ENCODE measurements at places on chromosomes 7 and 10.

DNA sequence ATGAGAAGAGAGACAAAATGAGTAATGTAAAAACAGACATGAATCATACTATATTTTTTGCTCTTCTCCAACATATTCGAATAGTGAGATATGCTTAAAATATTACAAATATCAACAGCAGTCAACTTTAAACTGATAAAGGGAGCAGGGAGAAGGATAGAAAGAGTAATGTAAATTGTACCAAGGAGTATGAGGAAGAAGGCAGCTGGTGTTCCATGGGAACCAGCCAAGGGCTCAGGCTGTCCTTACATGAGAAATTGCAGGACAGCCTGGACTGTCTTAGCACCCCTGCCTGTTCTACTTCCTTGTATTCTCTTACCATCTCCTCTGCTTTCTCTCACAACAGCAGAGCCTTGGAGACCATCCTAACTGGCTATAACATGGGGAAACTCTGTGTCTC, 128.7 kb downstream of the TSPAN12 start:
- no peak for DNase-seq

- no peak for DNase-seq
Measured at GRCh38 chr7:34652809-34653208, 5.2 kb upstream of the NPSR1 start.

DNA sequence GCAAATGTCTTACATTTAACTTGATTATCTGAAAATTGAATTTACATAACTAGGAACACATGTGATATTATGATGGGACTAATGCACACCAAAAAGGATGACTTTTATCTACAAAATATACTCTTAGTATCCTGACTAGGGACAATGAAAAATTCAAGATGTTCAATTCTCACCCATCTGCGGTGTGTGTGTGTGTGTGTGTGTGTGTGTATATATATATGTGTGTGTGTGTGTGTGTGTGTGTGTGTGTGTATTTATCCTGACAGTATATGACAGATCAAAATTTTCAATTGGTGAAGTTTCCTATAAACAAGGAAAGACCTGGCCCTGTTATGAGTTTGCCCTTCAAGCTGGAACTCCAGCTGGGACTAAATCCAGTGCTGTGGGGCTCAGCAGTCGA, 40.3 kb upstream of the MET start:
- DNase-seq, result no peak

DNA sequence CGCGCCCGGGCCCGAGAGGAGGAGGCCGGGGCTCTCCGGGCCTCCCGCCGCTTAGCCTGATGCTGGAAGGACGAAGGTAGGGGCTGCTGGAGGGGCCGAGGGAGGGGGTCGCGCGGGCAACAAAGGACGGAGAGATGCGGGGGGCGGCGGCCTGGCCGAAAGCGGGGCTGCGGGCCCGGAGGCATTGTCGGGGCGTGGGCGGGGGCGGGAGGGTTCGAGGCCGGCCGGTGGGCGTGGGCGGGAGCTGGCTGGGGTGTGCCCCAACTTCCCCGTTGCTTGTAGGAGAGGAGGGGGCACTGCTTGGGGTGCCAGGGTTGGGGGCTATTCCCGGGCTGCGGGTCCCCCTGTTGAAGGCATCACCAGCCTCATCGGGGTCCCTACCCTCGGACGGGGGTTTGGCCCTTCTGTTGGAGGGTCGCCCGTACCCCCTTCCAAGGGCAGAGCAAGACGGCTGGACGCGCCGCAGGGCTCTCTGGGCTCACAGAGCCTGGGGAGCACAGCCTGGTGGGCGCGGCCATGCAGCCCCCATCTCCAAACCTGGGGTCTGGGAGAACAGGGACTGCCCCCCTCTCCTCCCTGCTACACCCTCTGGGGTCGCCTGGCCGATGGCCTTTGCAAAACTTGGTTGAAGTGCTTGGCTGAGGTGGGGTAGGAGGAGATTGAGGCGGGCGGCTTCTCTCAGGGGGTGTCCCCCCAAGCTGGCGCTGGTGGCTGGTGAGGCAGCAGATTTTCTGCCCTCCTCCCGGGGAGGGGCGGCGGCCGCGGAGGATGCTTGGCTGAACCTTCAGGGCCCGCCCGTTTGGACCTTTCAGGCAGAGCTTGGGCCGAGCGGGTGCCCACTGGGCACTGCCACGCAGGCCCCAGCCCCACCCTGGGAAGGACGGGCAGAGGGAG, 699 bp downstream of the CLIP2 start:
- DNase-seq, result no peak

GRCh38 chr10:13340626-13341376, 7.3 kb downstream of the SEPHS1 start:
- DNase-seq, result no peak

Data from stimulated activated CD8-positive, alpha-beta memory T cell treated with anti-CD3 and anti-CD28 coated beads, Interleukin-2, amount 100 ng/mL, for 1 hour (primary cell).